ENCODE measurements at places on chromosomes 7 and 10.

DNA sequence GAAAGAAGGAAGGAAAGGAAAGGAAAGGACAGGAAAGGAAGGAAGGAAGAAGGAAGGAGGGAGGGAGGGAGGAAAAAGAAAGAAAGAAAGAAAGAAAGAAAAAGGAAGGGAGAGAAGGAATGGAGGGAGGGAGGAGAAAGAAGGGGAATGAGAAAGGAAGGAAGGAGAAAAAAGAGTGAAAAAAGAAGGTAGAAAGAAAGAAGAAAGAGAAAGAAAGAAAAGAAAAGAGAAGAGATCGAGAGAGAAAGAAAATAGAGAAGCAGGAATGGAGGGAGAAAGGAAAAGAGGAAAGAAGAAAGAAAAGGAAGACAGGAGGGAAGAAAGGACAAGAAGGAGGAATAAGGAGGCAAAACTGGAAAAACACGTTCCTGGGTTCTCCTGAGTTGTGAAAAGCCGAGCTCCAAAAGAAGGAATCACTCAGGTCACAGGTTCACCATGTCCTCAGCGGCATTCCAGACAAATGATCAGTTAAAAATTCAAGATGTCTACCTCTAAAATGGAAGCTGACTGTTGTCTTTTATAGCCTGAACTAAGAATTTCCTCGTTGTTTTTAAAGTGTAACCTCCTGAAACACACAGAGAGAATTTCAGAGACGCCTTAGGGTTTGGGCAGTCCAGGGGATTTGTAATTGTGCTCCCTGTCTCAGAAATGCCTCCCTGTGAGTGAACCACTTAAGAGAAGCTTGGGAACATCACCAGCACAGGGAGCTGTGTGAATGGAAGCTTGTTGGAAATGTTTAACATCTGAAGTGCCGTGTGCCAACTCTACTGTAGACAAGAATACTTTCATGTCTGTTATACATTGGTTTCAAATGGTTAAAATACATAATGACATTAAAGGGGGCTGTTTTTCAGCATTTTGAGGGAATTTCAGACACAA lies 80.7 kb downstream of the INHBA start:
- DNase-seq: no peak

DNA sequence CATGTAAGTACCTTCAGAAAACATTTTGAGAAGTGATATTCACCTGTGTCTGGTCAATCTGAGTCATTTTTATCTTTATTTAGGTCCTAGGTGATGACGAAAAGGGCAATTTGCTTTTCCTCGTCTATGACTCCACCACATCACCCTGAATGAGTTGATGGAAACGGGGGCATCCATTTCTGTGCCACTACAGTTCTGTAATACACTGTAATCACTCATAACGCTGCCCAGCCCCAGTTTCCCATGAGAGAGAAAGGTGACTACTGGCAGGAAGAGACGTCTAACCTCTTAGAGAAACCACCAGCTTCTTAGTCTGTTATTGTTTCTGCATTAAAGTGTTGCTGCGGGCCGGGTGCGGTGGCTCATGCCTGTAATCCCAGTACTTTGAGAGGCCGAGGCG lies 205.3 kb upstream of the MKLN1 start:
- peak; percentile 22 for DNase-seq

DNA sequence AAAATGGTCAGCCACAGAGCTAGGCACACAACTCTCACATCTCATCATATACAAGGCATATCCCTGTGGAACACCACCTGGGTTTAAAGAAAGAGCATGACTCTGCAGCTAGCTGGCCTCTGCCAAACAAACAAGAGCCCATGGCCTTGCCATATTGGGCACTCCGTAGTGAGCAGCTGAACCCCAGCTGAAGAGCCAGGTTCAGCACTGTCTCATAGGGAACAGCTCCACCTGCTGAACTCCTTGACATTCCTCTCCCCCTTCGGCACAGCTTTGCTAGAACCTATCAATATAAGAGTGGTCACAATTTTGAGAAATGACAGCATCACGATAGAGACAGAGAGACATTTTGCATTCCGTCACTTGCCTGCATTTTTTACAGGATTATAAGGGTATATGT lies 20.0 kb downstream of the SORCS1 start:
- no peak for DNase-seq

DNA sequence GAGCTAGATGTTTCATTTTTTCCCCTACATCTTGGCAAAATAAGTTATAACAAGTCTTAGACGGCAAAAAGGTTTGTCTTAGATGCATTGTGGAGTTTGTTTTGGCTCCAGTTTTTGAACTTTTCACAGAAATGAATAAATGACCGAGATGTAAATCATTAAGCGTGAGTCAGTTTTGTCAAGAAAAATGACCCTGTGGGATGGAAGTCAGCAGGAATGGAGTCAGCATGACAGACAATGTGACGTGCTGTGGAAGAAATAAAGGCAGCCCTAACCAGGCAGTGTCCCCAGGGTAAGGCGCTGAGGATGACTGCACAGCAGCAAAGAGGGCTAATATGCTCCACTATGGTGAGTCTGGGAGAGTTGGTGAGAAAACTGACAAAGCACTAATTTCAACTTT lies 163.2 kb downstream of the NOC3L start:
- no peak for DNase-seq

DNA sequence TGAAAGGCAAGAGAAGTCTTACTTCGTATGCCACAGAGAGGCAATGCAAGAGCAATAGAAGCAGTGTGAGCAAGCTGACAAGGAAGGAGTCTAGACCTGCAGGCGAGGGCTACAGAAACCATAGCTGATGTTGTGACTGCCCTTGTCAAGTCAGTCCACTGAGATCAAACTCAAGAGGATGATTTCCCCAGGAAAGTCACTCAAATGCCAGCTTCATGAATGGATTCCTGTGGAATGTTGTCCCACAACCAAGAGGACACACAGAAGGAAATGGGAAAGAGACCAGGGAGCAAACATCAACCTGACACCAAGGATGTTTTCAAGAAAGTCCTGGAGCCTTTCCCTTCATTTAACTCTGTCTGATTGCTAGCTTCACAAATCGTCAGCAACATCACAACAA lies 78.0 kb upstream of the GAD2 start:
- DNase-seq: no peak

DNA sequence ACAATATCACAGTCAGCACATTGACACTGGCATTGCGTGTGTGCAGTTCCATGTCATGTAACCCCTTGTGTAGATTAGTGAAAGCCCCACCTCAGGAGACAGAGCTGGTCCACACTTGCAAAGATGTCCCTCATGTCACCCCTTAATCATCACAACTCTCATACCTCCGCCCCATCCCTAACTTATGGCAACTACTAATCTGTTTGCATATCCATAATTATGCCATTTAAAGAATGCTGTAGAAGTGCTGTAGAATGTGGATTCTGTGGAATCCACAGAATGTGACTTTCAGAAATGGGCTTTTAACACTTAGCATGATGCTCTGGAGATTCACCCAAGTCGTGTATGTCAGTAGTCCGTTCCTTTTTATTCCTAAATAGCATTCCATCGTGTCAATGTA lies 102.8 kb upstream of the VSTM2A start:
- no peak for DNase-seq

DNA sequence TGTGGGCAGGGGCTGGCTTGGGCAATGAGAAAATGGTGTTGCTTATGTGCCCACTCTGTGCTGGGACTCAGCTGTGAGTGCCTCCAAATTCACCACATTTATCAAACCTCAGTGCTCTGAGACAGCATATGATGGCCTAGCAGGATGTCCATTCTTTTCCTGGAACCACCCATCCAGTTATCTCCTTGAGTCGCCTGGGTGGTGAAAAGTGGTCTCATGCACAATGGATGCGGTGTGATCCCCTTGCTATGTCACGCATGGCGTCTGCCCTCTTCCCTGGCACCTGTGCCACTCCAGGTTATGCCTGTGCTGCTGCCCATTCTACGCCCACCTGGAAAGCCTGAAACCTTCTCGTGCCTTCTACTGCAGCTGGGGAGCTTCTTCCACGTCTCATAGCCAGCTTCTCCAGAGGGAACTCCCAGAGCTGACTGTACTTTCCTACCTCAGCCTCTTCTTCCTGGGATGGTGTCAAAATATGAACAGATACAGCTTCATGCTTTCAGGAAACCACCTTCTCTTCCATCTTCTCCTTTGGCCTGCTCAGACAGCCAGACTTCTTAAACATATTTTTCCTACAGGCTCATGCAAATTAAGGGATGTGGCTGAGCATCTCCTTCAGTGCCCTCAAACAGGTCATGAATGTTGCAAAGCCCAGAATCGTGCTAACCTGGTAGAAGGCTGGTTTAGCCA lies 147.3 kb downstream of the PFKFB3 start:
- no peak for DNase-seq

- DNase-seq: no peak
Observed at GRCh38 chr10:28120043-28120749, 121.3 kb upstream of the ODAD2 start.

GRCh38 chr7:104341546-104341945 lies 13.1 kb downstream of the LHFPL3 start:
- DNase-seq: no peak

GRCh38 chr10:133100706-133101415 lies 13.1 kb downstream of the ADGRA1 start:
- DNase-seq: peak; percentile 41

- DNase-seq: no peak
Observed at GRCh38 chr7:90570373-90570959, 25.7 kb upstream of the CDK14 start.

GRCh38 chr7:34463830-34464229 lies 194.2 kb upstream of the NPSR1 start:
- DNase-seq: no peak

DNA sequence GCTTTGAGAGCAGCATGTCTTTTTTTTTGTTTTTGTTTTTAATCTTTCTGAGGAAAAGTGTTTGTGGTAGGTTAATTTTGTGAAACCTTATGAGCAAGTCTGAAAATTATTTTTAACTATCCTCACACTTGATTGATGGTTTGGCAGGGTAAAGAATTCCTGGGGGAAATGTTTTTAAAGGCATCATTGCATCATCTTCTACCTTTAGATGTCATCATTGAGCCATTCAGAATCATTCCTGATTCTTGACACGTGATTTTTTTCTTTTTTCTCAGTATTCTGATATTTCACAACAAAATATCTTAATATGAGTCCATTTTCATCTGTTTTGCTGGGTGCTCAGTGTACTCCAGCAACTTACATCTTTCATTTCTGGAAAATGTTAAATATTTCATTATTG lies 28.3 kb downstream of the PALS2 start:
- no peak for DNase-seq

DNA sequence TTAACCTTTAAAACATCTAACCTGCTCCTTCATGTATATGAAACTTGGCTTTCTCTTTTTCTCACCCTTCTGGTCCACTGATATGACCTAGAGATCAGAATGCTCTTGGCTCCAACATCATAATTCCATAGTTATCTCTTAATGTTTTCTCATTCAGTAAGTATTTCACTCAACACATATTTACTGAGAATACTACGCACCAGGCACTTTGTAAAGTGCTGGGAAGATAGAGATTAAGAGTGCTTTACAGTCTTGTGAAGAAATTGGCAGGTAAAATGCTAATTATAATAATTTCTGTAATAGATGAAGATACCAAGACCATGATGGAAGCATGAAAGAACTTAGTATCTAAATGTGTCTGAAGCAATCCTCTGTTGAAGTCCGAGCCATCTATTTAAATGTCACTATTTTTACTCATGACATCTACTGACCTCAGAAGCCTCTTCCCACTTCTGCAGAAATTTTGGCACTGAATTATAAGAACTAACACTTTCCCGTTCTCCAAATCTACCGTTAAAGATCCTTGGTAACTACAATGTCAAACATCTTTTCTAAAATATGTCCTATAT lies 116.2 kb downstream of the HBP1 start:
- no peak for DNase-seq

- DNase-seq: no peak
Observed at GRCh38 chr7:21364801-21365271, 63.0 kb upstream of the SP4 start.

DNA sequence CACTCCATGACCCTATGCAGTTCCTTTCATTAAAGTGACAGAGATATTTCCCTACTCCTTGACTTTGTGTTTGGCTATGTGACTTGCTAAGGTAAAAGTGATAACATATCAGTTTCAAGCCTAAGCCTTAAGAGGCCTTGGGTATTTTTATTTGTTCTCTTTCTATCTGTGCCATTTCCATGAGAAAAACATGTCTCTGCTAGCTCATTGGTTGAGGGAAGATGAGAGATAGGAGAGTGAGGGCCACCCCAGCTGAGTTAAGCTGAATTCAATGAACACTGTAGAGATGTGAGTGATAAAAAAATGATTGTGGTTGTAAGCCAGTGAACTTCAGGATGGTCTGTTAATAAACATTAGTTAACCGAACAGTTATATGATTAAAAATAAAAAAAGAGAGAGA lies 13.4 kb downstream of the TASOR2 start:
- no peak for DNase-seq

GRCh38 chr7:42012313-42012712 lies 224.7 kb downstream of the GLI3 start:
- no peak for DNase-seq
